ENCODE measurements at places on chromosomes 13 and 19. TPM values are rescaled to one million over a fixed set of nuclear protein-coding genes. Genes with fewer than 3 reads are reported as not detected.

Gene ZNF415
- total RNA-seq, result 21.9 TPM

Gene REXO1
- 7.9 TPM for total RNA-seq

Gene SLITRK5
- total RNA-seq, result 6.3 TPM

Gene UBE2L5
- total RNA-seq, result 0.21 TPM

Gene COL5A3
- total RNA-seq, result 19.6 TPM

Gene FGF22
- not detected for total RNA-seq

Gene ZNF540
- total RNA-seq, result 6.1 TPM

Gene KLK14
- total RNA-seq, result not detected

Gene KLK8
- not detected for total RNA-seq

Gene UNC13A
- total RNA-seq, result 0.48 TPM

Gene PSG2
- not detected for total RNA-seq

Gene MBD3L5
- not detected for total RNA-seq

Gene FFAR3
- 0.16 TPM for total RNA-seq

Gene ISOC2
- 35.1 TPM for total RNA-seq

Gene NLRP4
- not detected for total RNA-seq

Gene SERP2
- 2.6 TPM for total RNA-seq

Gene ZNF208
- 1.1 TPM for total RNA-seq

Gene CACNA1A
- 1.7 TPM for total RNA-seq

Gene NAPSA
- 0.58 TPM for total RNA-seq

Gene KASH5
- total RNA-seq, result not detected

Gene BEST2
- not detected for total RNA-seq
